ENCODE measurements at places on chromosomes 1 and 21.

GRCh38 chr1:242034392-242034791 lies 35.5 kb upstream of the MAP1LC3C start:
- no peak for DNase-seq

DNA sequence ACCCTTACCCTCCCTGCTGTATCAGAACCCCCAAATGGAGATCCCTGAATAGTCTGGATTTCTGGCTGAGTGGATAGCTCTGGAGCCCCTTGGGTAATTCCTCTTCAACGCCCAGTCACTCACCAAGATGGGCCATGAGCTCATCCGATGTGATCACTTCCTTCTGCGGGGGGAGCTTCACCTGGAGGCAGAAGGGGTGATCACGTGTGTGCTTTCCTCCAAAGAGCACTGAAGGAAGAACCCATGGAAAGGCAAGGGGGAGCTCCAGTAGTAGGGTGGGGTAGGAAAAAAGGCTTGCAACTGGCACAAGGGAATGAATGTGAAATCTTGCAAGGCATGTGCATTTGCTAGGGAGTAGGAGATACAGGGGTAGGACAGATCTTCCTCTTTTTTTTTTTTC lies 5.1 kb downstream of the MINDY1 start:
- no peak for DNase-seq

GRCh38 chr1:31238612-31238985 lies 1.1 kb downstream of the NKAIN1 start:
- no peak for DNase-seq

DNA sequence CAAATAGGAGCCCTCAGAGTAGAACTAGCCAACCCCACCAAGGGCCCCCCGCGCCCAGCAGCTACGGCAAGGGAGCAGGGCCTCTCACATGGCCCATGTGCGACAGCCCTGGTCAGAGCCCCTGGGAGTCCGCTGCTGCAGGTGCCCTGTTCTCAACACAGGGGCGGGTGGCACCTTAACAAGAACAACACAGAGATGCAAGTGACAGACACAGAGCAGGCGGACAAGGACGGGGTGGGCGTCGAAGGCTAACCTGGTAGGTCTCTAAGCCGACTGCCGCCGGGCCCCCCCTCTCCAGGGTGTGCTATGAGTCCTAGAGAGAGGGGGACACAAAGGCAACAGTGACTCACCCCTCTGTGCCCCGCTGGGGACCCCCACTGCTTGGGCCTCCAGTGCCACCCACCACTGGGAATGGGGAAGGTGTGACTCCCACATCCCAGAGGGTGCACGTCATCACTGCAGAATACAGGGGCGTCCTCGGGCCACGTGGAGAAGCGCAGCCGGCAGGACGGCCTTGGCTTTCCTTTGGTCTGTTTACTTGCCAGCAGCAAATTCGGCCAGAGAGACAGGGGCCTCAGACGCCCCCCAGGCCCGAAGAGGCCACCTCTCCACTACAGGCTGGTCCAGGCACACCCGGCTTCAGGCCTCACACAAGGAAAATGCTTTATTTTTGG lies 44.8 kb downstream of the PRDM15 start:
- DNase-seq: no peak

DNA sequence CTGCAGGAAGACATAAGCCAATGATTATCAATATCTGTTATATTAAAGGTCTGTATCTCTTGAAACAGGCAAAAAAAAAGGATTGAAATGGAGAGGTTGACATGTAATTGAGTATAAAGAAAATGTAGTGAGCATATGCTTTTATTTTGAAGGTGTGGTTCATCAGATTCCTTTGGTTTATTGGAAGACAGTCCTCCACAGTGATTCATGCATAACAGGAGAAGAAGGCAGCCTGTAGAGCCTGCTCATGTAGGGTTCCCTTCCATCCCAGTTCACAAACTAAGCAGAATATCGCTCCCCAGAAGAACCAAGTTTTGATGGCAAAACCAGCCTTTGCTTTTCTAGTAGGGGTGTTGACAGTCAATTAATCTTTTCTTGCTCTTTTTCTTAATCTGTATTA lies 1016.8 kb upstream of the ADGRL4 start:
- DNase-seq: no peak

GRCh38 chr1:11174261-11174942 lies 14.8 kb upstream of the ANGPTL7 start:
- no peak for DNase-seq

- no peak for DNase-seq
Observed at GRCh38 chr1:109253803-109254620, 4.7 kb downstream of the CELSR2 start.

- peak; percentile 5 for DNase-seq
Observed at GRCh38 chr1:192983349-192983980, 75.7 kb downstream of the UCHL5 start.

- DNase-seq: no peak
Observed at GRCh38 chr1:44642255-44642654, 32.0 kb downstream of the TMEM53 start.

DNA sequence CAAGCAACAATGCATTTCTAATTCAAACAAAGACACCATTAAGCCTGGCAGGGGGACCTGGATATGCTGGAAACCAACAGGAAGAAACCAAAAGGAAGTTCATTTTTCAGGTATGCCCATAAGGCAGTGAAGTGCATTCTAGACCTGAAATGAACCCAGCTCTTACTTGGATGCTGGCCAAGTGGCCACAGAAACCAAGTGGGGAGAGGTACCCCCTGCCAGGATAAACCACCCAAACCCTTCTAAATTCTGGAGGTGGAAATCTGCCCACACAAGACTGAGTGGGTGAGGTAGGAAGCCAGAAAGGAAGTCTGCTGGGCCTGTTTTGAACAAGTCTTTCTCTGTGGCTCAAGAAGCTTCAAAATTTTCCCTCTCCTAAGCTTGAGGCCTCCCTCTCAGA lies 2.6 kb downstream of the CD5L start:
- no peak for DNase-seq

DNA sequence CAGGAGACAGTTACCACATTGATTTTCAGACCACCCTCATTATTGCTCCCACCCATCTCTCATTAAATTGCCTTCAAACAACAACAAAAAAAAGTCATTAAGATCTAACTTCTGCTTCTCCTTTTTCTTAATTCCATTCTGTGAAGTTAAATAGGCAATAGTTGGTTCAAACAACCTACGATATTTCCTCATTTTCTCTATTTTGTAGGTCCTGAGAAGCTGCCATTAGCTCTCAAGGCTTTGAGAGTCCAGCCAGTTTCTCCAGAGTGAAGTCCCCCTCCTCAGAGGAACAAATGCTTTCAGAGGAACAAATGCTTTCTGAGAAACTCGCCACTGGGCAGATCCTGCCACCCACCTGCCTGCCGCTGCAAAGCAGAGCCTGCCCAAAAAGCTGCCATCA lies 125.6 kb downstream of the ETS2 start:
- DNase-seq: no peak

DNA sequence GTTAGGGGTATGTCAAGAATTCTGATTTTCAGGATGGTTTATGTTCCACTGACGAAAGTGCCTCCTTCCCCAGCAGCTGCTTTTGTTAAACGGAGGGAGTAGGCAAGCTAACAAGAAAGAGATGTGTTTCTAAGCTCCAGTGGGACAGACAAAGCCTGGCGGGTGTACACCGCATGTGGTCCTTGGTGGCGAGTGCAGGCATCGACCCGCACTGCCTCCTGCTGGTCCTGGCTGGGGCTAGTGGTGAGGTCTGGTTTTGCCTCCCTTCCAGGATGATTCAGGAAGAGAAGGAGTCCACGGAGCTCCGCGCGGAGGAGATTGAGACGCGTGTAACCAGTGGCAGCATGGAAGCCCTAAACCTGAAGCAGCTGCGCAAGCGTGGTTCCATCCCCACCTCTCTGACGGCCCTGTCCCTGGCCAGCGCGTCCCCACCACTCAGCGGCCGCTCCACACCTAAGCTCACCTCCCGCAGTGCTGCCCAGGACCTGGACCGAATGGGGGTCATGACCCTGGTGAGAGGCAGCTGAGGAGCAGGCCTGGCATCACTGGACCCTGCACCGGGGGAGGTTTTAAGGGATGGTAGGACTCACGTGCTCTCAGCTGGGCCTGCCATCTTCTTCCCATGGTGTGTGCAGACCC lies 29.0 kb downstream of the PPFIA4 start:
- no peak for DNase-seq

GRCh38 chr21:24941316-24942185 lies 665.7 kb downstream of the MRPL39 start:
- no peak for DNase-seq

DNA sequence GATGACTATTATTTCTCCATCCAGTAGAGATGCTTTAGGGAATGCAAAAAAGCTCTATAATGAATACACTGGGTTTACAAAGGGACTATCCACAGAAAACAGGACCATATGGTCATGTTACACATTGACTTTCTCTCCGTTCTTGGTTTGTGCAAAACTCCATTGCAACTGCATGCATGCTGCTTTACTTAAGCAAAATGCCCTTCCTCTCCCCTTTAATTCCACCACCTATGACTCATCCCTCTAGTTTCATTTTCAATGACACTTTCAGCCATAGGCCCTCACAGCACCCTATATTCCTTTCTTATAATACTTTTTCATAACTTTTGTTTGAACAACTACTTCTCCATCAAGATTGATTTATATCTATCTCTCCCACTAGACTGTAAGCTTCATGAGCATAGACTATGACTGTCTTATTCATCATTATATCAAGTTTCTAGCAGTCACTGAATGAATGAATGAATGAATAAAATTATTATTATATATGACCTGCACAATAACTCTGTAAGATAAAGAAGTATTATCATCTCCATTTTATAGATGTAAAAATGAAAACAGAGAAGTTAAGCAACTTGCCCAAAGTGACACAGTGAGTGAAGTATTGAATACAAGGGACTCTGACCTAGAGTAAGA lies 248.9 kb downstream of the PLPP3 start:
- DNase-seq: no peak

DNA sequence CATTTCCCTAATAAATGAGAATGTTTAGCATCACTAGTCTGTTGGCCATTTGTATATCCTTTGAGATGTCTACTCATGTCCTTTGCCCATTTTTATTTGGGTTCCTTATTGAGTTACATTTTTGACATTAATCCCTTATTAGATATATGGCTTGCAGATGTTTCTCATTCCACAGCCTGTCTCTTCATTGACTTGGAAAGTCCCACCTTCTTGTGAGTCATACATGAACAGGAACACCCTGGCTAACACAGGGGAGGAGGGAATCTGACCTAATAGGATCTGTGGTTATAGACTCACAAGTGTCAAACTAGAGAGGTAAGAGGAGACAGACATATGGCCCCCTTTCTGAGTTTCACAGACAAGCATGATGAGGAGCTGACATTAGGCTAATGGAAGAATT lies 11.5 kb downstream of the ZP4 start:
- DNase-seq: no peak

DNA sequence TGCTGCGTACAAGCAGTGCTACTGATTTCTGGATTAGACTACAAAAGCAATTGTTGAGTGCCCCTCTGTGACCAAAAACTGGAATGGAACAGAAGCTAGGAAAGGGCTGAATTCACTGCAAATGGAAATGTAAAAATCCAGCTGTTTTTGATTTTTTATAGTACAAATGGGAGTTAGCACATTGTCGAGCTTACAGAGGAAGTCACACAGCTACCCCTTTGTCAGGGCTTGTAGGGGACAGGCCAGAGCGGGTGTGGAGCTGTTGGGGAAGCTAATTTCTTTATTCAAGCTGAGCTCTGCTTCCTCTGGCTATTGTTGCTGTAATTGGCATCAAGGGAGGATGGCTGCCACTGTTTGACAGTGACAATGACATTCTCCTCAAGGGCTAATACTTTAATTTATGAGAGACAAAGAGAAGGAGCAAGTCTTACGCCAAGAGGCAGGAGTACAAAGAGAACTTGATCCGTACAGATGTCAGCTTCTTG lies 96.1 kb downstream of the SLC35F3 start:
- DNase-seq: no peak

DNA sequence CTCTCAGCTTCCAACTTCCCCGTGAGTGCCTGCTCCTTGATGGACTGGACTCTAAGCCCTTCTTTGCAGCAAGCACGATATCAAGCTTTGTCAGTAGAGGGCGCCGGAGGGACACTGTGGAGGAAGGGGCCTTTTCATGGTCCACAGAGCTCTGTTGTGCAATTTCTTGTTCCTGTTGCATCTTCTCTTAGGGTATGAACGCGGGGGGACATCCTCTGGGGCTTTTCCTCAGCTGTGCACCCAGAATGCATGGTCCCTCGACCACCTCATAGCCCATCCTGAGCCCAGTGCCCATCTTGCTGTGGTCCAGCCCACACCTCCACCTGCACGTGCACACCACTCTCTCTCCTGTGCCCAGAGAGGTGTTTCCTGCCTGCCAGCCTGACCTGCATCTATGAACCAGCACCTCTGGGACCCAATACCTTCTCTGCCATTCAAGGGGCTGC lies 556.8 kb downstream of the PTPRU start:
- DNase-seq: peak; percentile 34

DNA sequence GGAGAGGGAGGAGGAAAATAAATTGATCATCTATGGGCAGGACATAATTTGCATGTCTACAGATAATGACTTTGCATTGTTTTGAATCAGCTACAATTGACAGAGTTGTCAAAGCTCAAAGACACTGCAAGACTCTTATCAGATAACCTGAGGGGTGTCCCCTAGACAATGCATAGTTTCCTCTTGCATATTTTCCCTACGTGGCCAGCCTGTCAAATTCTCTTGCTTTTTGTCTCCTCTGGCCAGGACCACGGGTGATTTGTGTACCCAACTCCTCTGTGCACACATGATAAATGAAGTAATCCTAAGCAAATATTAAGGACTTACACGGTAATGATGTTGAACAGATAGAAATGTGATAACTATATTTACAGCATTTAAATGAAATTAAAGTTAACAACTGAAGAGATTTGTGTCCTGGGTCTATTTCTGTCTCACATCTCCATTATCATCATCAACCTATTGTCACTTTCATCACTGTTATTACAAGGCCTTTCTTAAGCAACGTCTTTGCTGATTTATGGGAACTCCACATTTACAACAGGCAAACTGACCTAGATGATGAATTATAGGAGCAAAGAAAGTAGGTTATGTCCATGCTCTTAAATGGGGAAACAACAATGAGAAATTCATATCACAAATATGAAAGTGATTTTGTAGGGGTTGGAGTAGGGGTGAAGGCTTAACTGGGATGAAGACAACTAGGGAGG lies 18.8 kb downstream of the BATF3 start:
- no peak for DNase-seq

DNA sequence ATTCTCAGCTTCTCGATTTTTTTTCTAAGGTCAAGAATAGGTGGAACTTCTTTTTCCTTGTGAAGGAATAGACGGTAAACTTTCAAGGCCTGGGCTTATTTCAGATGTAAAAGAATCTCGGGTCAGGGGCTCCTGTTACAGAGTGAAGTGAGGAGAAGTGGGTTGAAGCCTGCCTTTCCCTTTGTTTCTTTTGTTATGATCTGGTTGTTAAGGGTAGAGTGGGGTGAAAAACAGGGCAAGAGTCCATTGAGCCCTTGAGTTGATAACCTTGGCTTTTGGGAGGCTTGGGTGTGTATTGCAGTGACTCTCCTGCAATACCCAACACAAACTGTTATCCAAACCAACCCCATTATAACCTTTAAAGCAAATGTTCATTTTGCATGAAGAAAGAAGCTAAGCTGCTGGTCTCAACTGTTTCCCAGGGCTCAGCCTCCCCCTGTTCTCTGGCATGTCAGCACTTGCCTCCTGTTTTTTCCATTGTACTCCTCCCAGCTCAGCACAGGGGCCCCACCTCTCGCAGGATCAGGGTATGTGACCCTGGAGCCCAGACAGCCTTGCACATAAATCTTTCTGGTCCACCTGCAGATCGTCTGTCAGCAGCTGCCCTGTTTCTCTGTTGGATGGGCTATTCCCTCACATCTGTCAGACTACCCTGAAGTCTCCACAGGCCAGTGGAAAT lies 102.4 kb downstream of the CACHD1 start:
- no peak for DNase-seq

GRCh38 chr1:212892108-212892507 lies 34.0 kb downstream of the FLVCR1 start:
- no peak for DNase-seq

- no peak for DNase-seq
Observed at GRCh38 chr1:55418208-55419000, 203.2 kb upstream of the USP24 start.

All from CD4-positive, alpha-beta T cell treated with Interleukin-2 at 100 ng/mL for 4 hours (primary cell).